ENCODE measurements at places on chromosomes 2 and 18.
A peak's percentile ranks its signal among the peaks of the same experiment; 100 is the strongest.

GRCh38 chr2:8682719-8683667 lies 1.1 kb downstream of the ID2 start:
- H3K4me1 ChIP-seq = peaks cover 41% of the 10 kb centered on the region
- peak overlapping the region; percentile 63 for H3K4me3 ChIP-seq
- no peaks in the 10 kb centered on the region for H3K27me3 ChIP-seq
- peak overlapping the region; percentile 88 for H3K27ac ChIP-seq
- DNase-seq = no peak

DNA sequence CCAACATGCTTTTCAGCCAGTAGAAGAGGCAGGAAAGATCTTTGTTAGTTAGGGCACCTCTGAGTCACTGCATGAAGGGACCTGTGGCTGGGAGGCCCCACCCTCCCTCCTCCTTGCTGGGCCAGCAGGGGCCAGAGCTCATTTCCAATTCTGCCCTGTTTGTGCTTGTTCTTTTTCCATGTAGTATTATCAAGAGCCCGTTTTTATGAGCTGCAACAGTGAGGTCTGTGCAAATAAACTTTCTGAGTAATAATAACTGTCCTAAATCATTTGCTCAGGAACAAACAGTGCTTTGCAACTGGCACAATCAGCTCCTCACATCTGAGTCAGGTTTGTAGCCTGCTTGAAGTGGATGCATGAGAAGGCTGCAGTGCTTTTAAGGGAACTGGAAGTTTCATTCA lies 128.0 kb downstream of the ARL4C start:
- peaks cover 60% of the 10 kb centered on the region for H3K4me1 ChIP-seq
- DNase-seq = no peak
- no peaks in the 10 kb centered on the region for H3K27me3 ChIP-seq

- no peak for DNase-seq
- H3K36me3 ChIP-seq = no peaks in the 10 kb centered on the region
- peaks cover 71% of the 10 kb centered on the region for H3K4me1 ChIP-seq
- peak overlapping the region; percentile 82 for H3K27ac ChIP-seq
Measured at GRCh38 chr2:46339676-46340459, 42.7 kb downstream of the EPAS1 start.

GRCh38 chr18:9066817-9067306 lies 35.6 kb upstream of the NDUFV2 start:
- H3K4me3 ChIP-seq = no peak overlapping the region
- no peak for DNase-seq
- no peak overlapping the region for H3K27ac ChIP-seq

DNA sequence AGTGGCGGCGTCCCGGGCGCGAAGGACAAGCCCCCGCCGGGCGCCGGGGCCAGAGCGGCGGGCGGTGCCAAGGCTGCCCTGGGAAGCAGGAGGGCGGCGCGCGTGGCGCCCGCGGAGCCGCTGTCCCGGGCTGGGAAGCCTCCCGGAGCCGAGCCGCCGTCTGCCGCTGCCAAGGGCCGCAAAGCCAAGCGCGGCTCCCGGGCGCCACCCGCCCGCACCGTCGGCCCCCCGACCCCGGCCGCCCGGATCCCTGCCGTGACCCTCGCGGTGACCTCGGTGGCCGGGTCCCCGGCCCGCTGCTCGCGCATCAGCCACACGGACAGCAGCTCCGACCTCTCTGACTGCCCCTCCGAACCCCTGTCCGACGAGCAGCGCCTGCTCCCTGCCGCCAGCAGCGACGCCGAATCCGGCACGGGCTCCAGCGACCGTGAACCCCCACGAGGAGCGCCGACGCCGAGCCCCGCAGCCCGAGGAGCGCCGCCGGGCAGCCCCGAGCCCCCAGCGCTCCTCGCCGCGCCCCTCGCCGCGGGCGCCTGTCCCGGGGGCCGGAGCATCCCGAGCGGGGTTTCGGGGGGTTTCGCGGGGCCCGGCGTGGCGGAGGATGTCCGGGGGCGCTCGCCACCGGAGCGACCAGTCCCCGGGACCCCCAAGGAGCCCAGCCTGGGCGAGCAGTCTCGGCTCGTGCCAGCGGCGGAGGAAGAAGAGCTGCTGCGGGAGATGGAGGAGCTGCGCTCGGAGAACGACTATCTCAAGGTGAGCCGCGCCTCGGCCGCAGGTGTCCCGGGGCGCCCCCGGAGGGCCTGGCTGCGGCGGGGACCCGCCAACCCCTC lies 820 bp downstream of the MTCL1 start:
- peak overlapping the region; percentile 84 for H3K27ac ChIP-seq
- H3K27me3 ChIP-seq = no peaks in the 10 kb centered on the region
- DNase-seq = peak; percentile 79
- H3K36me3 ChIP-seq = no peaks in the 10 kb centered on the region

- H3K36me3 ChIP-seq = no peaks in the 10 kb centered on the region
- H3K27me3 ChIP-seq = no peaks in the 10 kb centered on the region
- H3K4me1 ChIP-seq = no peaks in the 10 kb centered on the region
- peak; percentile 37 for DNase-seq
Measured at GRCh38 chr2:1995081-1995480, 250.8 kb upstream of the PXDN start.

- H3K4me1 ChIP-seq = peaks cover 88% of the 10 kb centered on the region
- no peaks in the 10 kb centered on the region for H3K27me3 ChIP-seq
- no peak overlapping the region for H3K4me3 ChIP-seq
- H3K36me3 ChIP-seq = no peaks in the 10 kb centered on the region
Measured at GRCh38 chr2:46327627-46328026, 30.4 kb downstream of the EPAS1 start.

- H3K4me1 ChIP-seq = no peaks in the 10 kb centered on the region
- no peak overlapping the region for H3K4me3 ChIP-seq
- DNase-seq = no peak
- H3K27ac ChIP-seq = no peak overlapping the region
- H3K36me3 ChIP-seq = no peaks in the 10 kb centered on the region
Measured at GRCh38 chr2:68404164-68404563, 39.1 kb downstream of the PLEK start.

GRCh38 chr18:34050661-34051060 lies 174.1 kb downstream of the NOL4 start:
- H3K27ac ChIP-seq = no peak overlapping the region
- no peak for DNase-seq
- H3K4me3 ChIP-seq = no peak overlapping the region

DNA sequence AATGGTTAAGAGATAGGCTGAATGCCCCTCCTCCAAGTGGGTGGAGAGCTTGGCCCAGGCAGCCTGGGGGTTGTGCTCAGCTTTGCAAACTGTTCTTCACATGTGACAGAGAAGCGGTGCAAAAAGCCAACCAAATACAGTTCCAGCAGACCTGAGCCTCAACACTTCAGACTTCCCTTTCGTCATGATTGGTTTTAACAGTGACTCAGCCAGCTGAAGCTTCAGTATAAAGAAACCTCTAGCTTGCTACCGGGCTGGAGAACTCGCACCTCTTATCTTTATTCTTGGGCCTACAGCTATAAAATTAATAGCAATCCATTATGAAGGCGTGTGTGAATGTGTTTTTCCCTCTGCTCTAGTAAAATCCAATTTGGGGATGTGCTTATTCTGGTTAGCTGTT lies 20.0 kb downstream of the SETBP1 start:
- peaks cover 44% of the 10 kb centered on the region for H3K4me1 ChIP-seq
- H3K4me3 ChIP-seq = no peak overlapping the region
- H3K36me3 ChIP-seq = no peaks in the 10 kb centered on the region
- DNase-seq = no peak

GRCh38 chr2:47688561-47688960 lies 94.4 kb upstream of the MSH6 start:
- no peak overlapping the region for H3K27ac ChIP-seq
- H3K4me3 ChIP-seq = no peak overlapping the region
- H3K4me1 ChIP-seq = no peaks in the 10 kb centered on the region
- no peak for DNase-seq
- no peaks in the 10 kb centered on the region for H3K36me3 ChIP-seq
- no peaks in the 10 kb centered on the region for H3K27me3 ChIP-seq

DNA sequence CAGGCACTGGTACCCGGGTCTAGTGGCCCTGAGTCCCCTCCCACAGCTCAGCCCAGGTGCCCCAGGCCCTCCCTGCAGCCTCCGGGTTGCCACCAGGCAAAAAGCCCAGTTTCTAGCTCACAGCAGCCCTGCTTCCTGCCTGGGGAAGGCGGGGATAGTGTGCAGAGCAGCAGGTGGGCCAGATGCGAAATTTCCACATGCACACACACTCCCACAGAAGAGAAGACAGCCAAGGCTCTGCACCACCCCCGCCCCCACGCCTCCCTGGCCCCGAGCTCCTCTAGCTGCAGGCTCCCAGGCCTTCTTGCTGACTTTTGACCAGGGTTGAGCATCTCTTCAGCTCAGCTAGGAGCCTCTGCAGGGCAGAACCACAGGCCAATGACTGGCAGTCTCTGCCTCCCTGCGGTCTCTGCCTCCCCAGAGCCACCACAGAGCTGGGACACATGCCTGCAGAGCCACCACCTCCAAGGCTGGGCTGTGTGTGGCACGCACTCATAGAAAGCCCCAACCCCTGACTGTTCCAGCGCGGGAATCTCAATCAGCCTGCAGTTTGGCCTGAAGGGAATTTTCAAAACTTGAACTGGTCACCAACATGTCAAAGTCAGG lies 7.2 kb downstream of the SLC66A2 start:
- peaks cover 82% of the 10 kb centered on the region for H3K4me1 ChIP-seq
- no peak for DNase-seq
- H3K27ac ChIP-seq = no peak overlapping the region
- no peaks in the 10 kb centered on the region for H3K27me3 ChIP-seq

GRCh38 chr2:63047321-63048279 lies 3.0 kb upstream of the OTX1 start:
- H3K27ac ChIP-seq = no peak overlapping the region
- H3K4me1 ChIP-seq = peaks cover 32% of the 10 kb centered on the region
- peak overlapping the region; percentile 5 for H3K4me3 ChIP-seq
- H3K27me3 ChIP-seq = no peaks in the 10 kb centered on the region
- H3K36me3 ChIP-seq = peaks cover 9% of the 10 kb centered on the region
